HT-29 (cell line): ENCODE measurements at places on chromosomes 4 and X.

- DNase-seq: no peak
Observed at GRCh38 chr4:26632916-26633315, 49.0 kb downstream of the TBC1D19 start.

GRCh38 chr4:677431-678293 lies 3.3 kb downstream of the MYL5 start:
- peak; percentile 64 for DNase-seq

DNA sequence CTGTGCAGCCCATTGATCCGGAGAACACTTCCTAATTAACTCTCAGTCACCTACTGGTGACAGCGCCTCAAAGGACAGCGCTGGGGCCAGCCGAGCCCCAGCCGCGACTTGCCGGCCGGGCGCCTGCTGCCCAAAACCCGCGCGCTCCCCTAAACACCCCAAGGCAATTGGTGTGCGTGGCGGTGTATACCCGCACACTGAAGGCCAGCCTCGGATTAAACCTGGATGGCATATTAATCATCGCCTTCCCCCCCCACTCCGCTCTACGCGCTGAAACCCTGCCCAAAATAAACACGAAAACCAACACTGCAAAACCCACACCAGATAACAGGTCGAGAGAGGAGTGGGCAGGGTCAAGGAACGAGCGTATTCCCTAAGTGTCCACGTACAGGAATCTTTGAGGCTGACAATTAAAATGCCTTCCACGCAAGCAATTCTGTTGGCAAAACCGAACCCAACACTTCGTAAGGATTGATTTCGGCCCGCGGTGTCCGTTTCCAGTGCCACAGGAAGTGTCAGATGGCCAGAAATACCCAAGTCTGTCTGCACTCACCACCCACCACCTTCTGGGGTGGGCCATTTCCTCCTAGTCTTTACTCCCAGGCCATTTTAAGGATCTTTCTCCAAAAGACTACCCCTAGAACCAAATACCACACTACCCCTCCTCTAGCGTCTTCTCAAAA lies 2.7 kb downstream of the BCOR start:
- no peak for DNase-seq

DNA sequence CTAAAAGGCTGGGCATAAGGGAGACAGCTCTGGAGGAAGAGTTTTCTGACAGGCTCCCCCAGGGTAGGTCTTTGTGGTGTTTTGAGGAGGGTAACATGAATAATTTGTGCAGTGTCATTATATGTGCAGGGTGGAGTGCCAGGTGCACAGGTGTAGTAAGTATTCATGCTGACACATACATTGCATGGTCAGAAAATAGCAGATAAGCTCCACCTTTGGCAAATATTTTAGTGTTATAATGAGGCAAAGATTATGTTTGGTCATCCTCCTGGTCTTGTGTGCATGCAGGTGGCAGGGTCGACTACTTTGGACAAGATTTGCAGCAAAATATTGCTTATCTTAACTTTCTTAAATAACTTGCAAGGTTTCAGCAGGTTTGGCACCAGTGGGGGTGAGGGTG lies 910.4 kb upstream of the PCDH10 start:
- DNase-seq: no peak

- no peak for DNase-seq
Observed at GRCh38 chr4:42819863-42820514, 72.5 kb upstream of the GRXCR1 start.

GRCh38 chrX:84501798-84502628 lies at the start of gene HDX:
TSS of gene HDX (minus strand) at chrX:84502453. CDS start at chrX:84475397, 27,056 bp downstream.
- no peak for DNase-seq

DNA sequence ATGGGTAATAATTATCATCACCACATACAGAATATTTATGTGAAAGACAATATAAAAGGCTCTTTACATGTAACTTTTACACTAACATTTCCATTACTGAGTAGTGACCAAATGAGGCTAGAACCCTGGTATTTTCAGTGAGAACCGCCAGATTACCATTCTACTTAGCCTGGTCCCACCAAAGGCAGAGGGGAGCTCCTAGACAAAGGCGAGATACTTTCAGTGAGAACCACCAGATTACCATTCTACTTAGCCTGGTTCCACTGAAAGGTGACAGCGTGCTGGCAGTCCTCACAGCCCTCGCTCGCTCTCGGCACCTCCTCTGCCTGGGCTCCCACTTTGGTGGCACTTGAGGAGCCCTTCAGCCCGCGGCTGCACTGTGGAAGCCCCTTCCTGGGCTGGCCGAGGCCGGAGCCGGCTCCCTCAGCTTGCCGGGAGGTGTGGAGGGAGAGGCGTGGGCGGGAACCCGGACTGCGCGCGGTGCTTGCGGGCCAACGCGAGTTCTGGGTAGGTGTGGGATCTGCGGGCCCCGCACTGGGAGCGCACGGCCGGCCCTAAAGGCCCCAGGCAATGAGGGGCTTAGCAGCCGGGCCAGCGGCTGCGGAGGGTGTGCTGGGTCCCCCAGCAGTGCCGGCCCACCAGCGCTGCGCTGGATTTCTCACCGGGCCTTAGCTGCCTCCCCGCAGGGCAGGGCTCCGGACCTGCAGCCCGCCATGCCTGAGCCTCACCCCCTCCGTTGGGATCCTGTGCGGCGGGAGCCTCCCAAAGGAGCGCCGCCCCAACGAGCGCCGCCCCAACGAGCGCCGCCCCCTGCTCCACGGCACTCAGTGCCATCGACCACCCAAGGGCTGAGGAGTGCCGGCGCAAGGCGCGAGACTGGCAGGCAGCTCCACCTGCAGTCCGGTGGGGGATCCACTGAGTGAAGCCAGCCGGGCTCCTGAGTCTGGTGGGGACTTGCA lies 1276.1 kb downstream of the PCDH7 start:
- DNase-seq: no peak

DNA sequence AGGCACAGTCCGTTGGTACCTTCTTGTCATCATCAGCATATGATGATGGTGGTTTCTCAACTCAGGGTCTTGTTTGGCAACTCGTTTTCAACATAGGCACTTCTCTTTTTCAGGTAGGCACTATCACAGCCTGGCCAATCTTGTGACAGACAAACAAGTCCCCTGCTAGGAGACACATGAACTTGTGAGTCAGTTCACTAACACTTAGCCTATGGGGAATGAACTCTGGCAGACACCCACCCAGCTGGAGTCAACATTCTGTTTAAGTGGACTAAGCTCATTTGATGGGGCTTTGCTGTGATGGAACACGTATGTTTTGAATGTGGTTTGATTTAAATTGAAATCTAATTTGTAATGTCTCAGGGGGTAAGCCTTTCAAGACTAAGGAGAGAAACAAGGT lies 100.7 kb upstream of the MAMLD1 start:
- no peak for DNase-seq

- peak; percentile 23 for DNase-seq
Observed at GRCh38 chr4:37561803-37562207, 124.4 kb downstream of the RELL1 start.

DNA sequence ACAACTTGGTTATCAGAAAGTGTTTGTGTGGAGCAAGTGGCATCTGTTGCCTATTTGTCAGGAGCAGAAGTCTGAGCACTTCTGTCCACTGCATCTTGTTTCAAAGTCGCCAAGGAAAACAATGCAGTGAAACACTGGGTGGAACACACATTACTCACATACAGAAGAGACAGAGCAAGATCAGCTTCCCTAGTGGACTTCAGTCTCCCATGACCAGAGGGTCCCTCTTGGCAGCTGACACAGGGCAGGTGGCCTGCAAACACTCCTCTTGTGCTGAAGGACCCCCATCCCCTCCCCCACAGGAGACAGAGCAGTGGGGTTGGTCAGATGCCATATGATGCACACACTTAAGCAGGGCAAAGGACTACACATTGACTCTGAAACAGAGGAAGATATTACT lies 3.6 kb upstream of the BBS12 start:
- no peak for DNase-seq

- DNase-seq: no peak
Observed at GRCh38 chrX:33855251-33855650, 276.9 kb downstream of the FAM47A start.

- DNase-seq: peak; percentile 66
Observed at GRCh38 chr4:86594559-86595425, 677 bp downstream of the PTPN13 start.

GRCh38 chr4:166996216-166996615 lies 238.1 kb downstream of the SPOCK3 start:
- no peak for DNase-seq
